Stimulated activated CD8-positive, alpha-beta memory T cell treated with anti-CD3 and anti-CD28 coated beads, Interleukin-7, amount 100 ng/mL, for 4 hours (primary cell): ENCODE measurements at places on chromosomes 5 and 9.

GRCh38 chr9:129850821-129851550, 15.7 kb downstream of the USP20 start:
- no peak for DNase-seq

DNA sequence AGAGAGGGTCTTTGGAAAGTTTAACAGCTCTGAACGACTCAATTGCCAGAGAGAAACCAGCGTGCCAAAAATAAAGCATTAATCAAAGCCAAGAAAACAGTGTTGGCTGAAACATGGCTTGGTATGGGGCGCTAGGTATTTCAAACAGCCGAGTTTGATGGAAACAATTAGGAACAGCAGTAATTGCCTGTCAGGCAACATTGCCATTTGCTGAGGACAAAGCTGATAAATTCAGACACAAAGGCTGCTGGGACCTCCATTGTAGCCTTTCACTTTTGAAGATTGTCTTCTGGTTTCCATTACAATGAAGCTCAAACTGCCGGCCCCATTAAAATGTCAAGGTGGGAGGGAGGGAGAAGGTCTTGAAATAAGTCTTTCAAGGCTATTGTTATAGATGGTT, 125.4 kb upstream of the SPDL1 start:
- no peak for DNase-seq

DNA sequence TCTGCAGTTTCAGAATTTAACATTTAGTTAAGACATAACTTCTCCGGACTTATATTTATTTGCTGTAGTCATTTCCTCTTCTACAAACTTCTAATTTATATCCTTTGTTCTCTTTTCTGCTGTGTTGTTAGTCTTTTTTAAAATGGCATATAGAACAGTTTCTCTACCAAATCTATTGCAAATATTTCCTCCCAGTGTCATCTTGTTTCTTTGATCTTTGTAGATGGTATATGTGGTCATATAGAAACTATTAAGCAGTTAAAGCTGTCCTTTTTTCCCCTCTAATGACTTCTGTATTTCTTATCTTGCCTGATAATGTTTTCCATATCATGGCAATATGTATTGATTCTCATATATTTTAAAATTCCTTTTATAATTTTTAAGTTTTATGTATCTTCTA, 264.5 kb downstream of the MCTP1 start:
- DNase-seq = no peak

DNA sequence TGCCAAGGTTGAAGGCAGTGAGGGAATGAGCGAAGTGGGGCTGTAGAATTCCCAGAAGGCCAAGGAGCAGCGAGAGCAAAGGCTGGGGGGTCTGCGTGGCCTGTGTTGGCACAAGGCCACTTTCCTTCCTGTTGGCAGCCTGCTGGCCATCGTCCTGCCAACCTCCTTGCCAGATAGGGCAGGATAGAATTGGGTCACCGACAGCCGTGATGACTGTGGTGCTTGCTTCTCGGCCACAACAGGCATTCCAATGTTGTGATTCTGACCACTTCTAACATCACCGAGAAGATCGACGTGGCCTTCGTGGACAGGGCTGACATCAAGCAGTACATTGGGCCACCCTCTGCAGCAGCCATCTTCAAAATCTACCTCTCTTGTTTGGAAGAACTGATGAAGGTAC, 18.9 kb downstream of the TRIP13 start:
- no peak for DNase-seq

GRCh38 chr5:169099801-169100734, 200.9 kb downstream of the SLIT3 start:
- DNase-seq = no peak

DNA sequence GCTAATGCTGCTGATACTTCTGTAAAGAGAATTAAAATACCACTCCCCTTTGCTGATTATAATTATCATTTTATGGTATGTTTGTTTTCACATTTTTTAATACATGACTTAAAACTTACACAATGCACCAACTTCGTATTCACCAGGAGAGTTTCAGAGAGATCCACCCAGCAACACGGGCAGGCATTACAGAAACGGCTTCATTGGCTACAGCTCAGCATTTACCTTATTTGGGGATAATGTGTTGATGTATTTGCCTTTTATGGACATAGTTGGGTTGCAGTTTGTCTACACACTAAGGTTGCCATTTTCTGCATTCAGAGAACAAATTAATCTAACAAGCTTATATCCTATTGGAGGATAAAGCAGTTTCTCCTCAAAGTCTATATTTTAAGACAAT, 423.6 kb downstream of the PRDM9 start:
- no peak for DNase-seq

DNA sequence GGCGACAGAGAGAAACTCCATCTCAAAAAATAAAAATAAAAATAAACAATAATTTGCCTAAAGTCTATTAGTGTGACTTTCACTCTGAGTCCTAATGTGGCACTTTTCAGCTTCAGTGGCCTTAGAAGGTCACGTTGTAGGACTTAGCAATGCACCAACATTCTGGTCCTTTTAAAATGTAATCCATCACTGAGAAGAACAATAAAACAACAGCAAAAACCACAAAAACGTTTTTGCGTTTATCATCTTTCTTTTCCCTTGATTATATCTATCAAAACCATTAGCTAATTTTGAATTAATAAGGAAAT, 190.1 kb upstream of the ZNF608 start:
- no peak for DNase-seq

GRCh38 chr5:122392224-122392623, 80.2 kb downstream of the SNCAIP start:
- DNase-seq = no peak

GRCh38 chr5:149728303-149728702, 1.8 kb upstream of the PPARGC1B start:
- DNase-seq = no peak

- no peak for DNase-seq
Observed at GRCh38 chr5:89110916-89111646, 228.1 kb upstream of the MEF2C start.

DNA sequence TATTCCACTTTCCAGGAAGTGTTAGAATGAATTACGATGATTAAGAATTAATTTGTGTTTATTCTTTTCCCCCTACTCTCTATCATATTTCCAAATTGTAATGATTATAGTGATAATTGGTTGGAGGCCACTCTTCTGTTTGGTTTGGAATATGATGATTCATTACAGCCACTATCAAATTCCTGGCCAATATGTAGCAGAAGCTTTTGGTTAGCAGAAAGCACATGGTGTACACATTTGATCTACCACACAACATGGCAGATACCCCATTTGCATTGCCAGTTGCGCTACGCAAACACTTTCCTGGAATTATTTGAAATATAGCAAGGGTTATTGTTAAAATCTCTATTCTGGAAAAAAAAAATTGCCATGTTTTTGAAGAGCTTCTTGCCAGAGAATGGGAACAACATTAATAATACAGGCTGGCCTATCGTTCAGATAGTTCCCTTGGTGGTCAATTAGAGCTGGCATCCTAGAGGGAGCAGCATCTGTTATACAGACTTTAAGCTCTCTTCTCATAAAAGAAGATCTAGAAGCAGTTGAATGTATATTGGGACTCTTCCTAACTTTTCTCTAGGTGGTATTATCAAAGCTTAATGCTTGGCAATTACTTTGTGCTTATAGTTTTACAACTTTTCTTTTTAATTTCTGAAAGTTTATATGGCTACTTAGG, 455.0 kb upstream of the ACTBL2 start:
- DNase-seq = no peak

DNA sequence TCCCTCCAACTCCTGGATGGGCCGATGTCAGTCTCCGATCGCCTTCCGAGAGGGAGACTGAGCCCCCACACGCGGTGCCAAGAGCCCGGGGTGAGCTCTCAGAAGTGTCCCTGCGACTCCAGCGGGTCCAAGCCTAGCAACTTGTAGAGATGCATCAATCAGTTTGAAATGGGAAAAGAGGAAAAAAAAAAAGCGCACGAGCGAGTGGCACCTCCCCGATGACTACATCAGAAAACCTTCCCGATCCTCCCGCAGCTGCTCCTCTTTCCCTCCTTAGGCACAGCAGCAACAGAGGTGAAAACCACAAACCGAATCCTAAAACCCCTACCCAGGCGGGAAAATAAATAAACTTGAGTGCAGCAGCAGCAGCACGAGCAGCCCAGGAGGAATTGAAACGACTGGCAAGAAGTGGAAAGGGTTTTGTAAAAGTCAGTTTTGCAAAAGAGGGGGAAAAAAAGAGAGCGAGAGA, 1.0 kb upstream of the EFNA5 start:
- DNase-seq = no peak

DNA sequence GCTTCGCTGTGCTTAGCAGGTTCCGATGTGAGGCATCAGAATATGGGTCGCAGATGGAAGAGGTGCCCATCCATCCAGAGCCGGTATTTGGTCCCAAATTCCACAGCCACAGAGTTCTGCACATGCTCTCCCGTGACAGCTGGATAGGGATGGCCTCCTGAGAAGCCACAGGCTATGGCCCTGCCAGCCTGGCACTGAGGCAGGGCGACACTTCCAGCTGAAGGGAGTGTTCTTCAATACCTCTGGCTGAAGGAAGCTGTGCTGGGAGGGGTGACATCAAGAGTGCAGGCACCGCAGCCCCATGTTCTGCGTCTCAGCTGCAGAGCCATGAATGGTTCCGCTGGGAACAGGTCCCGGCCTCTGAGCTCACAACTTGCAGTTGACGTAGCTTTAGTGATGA, 83.4 kb upstream of the SIMC1 start:
- DNase-seq = no peak

GRCh38 chr5:113295111-113295539, 139.7 kb downstream of the TSSK1B start:
- DNase-seq = no peak

GRCh38 chr5:144203750-144204596, 33.3 kb downstream of the KCTD16 start:
- DNase-seq = no peak

- no peak for DNase-seq
Observed at GRCh38 chr9:33795281-33795680, at the start of gene PRSS3. TSS of gene PRSS3 (plus strand) at chr9:33795561. CDS start at chr9:33795574, 13 bp downstream.

- DNase-seq = no peak
Observed at GRCh38 chr9:119986205-119986604, 593.8 kb downstream of the CDK5RAP2 start.

DNA sequence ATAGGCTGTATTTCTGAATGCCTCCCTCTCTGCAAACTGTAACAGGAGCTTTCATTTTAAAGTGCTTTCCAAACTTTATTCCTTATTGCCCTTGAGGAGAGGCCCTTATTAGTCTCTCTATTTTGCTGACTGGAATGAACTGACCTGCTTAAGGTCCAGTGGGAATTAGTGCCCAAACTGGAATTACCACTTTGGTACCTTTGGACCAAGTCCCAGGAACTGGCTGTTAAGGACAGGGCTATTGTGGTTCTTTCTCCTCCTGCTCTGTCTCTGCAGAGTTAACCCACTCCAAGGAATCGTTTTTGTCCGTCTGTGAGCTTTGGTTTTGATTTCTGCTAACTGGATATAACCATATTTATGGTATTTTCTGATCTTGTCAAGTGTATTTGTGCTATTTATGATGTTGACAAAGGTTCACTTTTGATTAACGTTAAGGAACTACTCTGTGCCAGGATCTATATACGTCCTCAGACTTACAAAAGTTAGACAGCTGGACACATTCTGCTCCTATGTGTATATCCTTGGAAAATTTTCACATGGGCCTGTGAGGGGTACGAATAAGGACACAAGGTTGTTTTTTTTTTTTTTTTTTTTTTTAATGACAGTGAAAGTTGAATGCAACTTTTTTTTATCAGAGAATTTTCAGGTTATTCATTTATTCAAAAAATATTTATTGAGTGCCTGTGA, 189.1 kb upstream of the ANKRD55 start:
- no peak for DNase-seq

GRCh38 chr9:130956636-130957450, 17.8 kb upstream of the FIBCD1 start:
- DNase-seq = no peak

- no peak for DNase-seq
Observed at GRCh38 chr9:115289757-115290208, 171.8 kb upstream of the TNC start.

- peak; percentile 66 for DNase-seq
Observed at GRCh38 chr9:129202613-129203555, 24.8 kb upstream of the IER5L start.

DNA sequence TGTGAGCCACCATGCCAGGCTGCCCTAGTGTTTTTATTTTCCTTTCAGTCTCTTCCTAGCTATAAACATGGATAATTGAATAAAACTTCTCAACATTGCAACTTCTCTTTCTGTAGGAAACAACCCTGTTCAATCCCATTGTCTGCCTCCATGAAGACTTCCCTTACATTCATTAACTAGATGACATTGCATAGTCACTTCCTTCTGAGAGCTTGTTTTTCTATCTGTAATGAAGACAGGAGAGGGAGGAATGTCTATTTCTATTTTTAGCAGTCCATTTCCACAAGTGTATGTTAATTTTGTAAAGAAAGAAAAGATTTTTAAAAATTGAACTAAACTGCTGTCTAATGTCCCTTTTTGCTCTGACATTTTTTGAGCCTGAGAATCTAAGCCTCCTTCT, 55.6 kb upstream of the MELK start:
- DNase-seq = no peak

GRCh38 chr5:127389601-127390000, 99.0 kb downstream of the MEGF10 start:
- no peak for DNase-seq

- no peak for DNase-seq
Observed at GRCh38 chr5:17075236-17075635, 139.1 kb upstream of the MYO10 start.

DNA sequence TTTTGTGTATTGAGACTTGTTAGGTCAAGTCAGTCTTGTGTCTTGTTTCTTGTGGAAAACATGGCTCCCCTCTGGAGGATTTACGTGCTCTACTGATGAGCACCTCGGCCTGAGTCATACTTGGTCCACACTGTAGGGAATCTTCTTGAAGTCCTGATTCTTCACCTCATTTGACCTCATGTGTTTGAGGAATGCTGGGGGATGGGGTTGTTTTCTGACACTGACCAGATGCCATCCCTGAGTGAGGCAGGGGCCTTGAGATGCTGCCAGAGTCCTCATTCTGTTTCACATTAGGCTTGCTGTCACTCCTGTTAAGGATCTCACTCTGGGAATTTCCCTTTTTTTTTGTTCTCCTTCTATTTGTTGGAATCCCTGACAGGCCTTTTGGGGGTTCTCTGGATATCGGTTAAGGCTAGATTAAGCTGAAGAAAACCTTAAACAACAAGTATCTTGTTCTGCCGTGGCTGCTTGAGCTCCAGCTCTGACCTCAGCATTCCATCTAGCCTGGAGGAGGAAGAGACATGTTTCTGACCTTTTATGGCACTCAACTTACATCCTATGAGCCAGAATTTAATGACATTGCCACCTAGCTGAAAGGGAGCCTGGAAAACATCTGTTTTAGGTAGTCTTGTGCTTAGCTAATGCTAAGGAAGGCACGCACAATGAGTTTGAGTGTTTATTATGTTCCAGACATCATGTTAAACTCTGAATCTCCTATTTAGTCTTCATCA, 20.6 kb downstream of the TCOF1 start:
- DNase-seq = no peak
